ENCODE measurements at places on chromosomes 4 and X.

DNA sequence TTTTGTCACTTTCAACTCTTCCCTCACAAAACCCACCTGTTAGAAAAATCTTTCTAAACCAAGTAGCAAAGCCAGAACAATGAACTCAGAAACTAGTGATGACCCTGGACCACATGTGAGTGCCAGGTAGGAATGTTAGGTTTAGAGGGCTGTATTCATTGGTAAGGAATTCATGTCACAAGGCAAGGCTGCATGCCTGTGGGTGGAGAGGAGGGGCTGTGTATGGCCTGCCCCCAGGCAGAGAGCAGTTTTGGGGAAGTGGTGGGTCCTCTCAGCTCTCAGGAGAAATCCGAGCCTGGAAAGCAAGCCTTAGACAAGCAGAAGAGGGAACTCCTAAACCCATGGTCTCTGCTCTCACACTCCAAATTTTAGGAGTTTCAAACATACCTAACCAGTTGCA lies 2.4 kb downstream of the RNF175 start:
- DNase-seq: no peak

- DNase-seq: no peak
These were observed 1.3 kb upstream of the PIM2 start for GRCh38 chrX:48919947-48920717.

- no peak for DNase-seq
These were observed 4.8 kb downstream of the ELK1 start for GRCh38 chrX:47645530-47645929.

- no peak for DNase-seq
These were observed 282.4 kb upstream of the GPC4 start for GRCh38 chrX:133697656-133698055.

DNA sequence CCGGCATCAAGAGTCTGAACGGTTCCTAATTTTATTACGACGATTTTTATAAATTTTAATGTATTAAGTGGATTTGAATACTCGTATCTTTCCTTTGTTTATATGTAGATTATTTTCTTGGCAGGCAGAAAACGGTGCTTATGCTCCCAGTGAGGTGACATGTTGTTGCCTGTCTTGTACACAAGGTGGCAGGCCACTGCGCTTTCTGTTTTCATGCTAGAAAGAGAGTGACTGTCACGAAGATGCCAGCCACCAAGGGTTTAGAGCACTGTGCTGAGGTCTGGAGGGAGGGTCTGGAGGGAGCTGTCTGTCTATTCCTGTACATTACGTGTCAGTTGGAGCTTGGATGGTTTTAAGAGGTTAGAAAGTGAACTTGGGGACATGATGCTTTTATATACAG lies 87.7 kb downstream of the SHROOM2 start:
- DNase-seq: peak; percentile 1

GRCh38 chrX:68498508-68499379 lies at the start of gene YIPF6:
YIPF6 (plus strand) TSS chrX:68499051; CDS start chrX:68499067, 16 bp downstream.
- DNase-seq: peak; percentile 39

GRCh38 chr4:76624241-76624681 lies 189.2 kb downstream of the SHROOM3 start:
- no peak for DNase-seq

DNA sequence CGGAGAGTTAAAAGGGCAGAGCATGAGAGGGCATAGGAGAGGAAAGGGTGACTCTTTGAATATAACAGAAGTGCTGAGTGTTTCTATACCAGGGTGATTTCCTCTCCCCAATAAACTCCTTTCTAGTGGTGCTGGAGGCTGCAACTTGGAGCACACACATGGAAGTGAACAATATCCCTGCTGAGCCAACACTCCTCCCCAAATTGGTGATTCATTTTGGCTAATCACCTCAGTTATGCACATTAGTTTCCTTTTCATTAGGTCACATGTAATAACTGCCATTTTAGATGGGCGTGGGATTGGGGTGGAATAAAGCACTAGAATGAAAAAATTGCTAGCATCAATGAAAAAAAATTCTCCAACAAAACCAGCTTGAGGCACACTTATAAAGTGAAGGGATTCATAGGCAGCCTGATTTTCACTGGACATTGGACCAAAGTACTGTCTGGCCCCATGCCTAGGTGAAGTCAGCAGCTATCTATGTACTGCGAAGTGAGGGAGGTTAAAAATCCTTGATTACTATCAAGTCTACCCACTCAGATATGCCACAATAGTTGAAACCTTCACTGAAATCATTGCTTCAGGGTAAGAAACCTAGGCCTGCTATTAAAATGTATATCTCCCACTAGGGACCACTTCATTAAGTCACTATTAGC lies 174.0 kb downstream of the GLUD2 start:
- DNase-seq: no peak

- DNase-seq: peak; percentile 33
These were observed 134.2 kb downstream of the CHIC2 start for GRCh38 chr4:53929955-53930798.

GRCh38 chr4:125316401-125316790 lies 1.6 kb downstream of the FAT4 start:
- DNase-seq: no peak

DNA sequence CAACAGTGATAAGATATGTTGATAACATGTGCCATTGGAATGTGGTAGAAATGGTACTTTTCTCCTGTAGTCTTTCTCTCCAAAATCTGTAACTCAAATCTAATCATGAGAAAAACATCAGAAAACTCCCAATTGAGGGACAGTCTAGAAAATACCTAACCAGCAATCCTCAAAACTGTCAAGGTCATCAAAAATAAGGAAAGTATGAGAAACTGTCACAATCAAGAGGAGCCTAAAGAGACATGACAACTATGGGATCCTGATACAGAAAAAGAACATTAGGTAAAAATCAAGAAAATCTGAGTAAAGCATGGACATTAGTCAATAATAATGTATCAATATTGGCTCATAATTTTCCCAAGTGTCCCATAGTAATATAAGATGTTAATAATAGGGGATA lies 124.5 kb upstream of the PPP1R2C start:
- no peak for DNase-seq

- no peak for DNase-seq
These were observed 116.5 kb upstream of the NAP1L5 start for GRCh38 chr4:88814043-88814617.

- no peak for DNase-seq
These were observed 202.0 kb downstream of the SLC4A4 start for GRCh38 chr4:71540749-71541269.

GRCh38 chr4:13980317-13981310 lies 353.1 kb upstream of the BOD1L1 start:
- no peak for DNase-seq
